ENCODE measurements at places on chromosomes 6 and 20.
A peak's percentile ranks its signal among the peaks of the same experiment; 100 is the strongest.

GRCh38 chr6:88843040-88843439, 120.4 kb downstream of the RNGTT start:
- no peak for DNase-seq

DNA sequence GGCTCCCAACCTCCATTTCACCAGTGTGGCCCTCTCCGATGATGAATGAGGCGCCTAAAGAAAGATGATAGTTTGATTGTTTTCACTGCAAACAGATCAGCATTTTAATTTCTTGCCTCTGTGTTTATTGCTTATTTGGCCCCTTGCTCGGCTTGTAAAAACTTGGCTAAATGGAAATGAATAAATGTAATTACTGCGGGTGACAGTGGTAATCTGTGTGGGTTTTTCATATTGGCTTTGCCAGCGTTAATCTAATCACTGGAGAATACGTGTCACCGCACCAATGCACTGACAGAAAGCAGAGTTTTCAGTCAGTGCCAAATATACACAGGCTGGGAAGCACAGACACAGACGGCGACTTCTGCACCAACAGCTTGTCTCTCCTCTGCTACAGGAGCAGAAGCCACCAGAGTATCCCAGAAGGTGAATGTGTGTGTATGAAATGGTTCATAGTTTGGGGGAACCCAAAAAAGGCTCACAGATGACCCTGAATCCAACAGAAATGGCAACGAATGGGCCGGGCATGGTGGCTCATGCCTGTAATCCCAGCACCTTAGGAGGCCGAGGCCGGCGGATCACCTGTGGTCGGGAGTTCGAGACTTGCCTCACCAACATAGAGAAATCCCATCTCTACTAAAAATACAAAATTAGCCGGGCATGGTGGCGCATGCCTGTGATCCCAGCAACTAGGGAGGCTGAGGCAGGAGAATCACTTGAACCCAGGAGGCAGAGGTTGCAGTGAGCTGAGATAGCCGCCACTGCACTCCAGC, 534.0 kb downstream of the PKHD1 start:
- DNase-seq = no peak

- DNase-seq = no peak
Measured at GRCh38 chr6:168239044-168239773, 80.4 kb downstream of the DACT2 start.

DNA sequence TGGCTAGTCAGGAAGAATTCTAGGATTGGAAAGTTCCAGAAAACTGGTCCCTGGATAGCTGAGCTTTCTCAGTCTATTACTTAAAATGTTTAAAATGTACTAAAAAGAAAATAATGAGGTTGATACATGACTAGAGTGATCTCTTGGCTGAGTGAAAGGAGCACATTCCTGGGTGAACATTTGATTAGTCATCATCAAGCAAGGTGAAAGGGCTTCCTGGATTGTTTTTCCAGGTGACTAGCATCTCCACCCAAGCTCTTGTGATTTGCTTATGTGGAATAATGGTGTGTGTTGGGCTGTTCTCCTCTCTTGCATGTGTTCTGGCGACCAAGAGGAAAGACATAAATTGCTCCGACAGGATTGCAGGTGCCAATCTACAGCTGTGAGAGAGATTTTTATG, 42.9 kb downstream of the PKIB start:
- no peak for DNase-seq

- no peak for DNase-seq
Measured at GRCh38 chr6:126534401-126534800, 194.5 kb downstream of the CENPW start.

DNA sequence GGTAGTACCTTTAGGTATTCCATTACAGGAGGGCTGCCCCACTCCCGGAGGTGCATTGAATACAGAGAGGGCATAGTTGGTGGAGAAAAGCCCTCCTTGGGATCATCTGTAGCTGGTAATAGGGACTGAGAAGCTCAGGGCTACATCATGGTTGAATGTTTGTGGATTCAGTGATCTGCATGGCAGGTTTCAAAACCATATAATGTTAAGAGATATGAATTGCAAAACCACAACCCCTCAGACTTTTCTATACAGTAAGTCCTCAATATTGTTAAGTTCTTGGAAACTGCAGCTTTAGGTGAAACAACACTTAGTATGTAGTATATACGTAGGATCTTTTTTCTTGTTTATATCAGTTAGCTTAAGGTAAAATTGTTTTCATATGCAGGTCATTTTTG, 11.3 kb downstream of the TULP4 start:
- no peak for DNase-seq

DNA sequence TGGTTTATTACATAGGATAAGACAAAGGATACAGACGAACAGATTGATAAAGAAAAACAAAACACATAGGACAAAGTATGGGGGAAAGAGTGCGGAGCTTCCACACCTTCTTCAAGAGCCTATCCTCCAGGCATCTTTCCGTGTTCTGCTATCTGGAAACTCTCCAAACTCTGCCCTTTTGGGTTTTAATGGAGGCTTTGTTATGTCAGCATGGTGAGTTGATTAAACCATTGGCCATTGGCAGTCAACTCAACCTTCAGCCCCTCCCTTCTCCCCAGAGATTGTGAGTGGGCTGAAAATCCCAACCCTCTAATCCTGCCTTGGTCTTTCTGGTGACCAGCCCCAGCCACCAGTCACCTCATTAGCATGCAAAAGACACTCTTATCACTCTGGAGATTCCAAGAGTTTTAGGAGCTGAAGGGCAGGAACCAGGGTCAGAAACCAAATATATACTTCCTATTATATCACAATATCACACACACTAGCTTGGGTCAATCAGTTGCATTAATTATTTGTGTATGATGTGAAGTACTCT, 23.8 kb downstream of the HLA-DOB start:
- no peak for DNase-seq

- DNase-seq = no peak
Measured at GRCh38 chr20:45934046-45934585, 367 bp upstream of the PCIF1 start.

DNA sequence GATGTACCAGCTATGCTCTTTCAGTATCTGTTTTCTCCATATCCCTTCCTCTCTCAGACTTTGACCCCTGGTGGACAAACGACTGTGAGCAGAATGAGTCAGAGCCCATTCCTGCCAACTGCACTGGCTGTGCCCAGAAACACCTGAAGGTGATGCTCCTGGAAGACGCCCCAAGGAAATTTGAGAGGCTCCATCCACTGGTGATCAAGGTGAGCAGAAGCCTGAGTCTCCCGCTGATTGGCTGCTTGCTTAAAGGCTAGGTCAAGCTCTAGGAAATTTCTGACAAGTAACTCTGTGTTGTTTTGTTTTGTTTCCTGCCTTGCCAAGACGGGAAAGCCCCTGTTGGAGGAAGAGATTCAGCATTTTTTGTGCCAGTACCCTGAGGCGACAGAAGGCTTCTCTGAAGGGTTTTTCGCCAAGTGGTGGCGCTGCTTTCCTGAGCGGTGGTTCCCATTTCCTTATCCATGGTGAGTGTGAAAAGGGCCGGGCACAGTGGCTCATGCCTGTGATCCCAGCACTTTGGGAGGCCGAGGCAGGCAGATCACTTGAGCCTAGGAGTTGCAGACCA, 28.6 kb downstream of the C6orf89 start:
- peak; percentile 33 for DNase-seq

DNA sequence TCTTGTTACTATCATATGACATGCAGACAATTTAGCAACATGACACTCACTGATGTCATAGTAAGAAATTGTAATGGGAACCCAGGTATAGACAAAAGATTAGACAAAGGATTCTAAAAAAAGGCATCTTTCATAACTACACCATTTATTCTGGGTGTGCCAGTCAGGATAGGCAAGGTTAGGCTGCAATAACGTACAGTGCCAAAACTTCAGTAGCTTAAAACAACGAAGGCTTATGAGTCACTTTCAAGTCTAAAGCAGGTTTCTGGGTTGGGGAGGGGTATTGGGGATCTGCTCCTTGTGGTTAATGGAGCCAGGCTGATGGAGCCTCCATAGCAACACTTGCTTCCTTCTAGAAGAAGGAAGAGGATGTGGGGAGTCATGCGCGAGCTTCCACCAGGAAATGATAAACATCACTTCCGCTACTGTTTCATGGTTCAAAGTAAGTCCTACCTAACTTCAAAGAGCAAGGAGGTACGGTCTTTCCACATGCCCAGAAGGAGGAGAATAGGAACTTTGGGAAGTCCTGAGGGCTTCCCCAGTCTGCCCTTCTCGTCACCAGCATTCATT, 2.0 kb upstream of the GTSF1L start:
- DNase-seq = peak; percentile 30

- DNase-seq = no peak
Measured at GRCh38 chr6:120279466-120280167, 930.1 kb upstream of the MAN1A1 start.

- no peak for DNase-seq
Measured at GRCh38 chr6:158903801-158904200, 84.6 kb upstream of the EZR start.

DNA sequence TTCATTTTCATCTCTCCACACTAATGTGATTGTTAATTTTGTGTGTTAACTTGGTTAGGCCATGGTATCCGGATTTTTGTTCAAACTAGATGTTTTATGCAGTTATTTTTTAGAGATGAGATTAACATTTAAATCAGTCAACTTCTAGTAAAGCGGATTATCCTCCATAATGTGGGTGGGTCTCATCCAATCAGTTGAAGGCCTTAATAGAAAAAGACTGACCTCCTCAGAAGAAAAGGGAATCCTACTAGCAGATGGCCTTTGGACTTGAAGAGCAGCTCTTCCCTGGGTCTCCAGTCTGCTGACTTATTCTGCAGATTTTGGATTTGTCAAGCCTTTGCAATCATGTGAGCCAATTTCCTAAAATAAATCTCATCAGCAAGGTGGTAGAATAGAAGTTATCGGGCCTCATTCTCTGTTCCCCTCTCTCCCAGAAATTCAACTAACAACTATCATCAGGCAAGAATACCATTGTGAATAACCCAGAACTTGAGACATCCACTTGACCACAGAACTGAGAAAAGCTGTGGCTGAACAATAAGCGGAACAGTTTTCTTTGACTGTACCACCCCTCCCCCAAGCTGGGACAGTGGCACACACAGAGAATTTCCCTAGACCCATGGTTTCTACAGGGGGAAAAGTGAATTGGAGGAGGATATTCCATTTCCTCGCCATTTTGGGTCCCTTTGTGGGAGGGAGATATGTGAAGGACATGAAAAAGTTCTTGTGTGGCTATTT, 323.0 kb downstream of the UTRN start:
- no peak for DNase-seq

- DNase-seq = peak; percentile 91
Measured at GRCh38 chr6:113182370-113183141, 674.6 kb upstream of the MARCKS start.

DNA sequence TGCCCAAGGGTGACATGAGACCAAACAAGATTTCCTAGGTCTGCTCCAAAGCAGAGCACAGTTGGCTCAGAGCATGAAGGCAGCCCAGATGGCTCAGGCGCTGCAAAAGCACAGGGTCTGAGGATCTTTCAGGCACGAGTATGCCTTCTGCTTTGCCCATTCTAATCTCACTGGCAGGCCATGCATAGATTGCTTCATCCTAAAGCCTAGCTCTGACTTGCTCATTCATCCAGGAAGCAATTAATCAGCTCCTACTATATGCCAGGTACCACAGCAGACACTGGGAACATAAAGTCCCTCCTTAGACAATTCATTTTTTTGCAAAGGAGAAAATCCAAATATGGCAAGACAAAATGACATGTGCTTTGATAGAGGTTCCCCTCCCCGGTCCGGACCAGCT, 31.2 kb downstream of the GPLD1 start:
- DNase-seq = no peak

- DNase-seq = peak; percentile 89
Measured at GRCh38 chr6:127518710-127519468, at the start of gene MTCL3. Gene MTCL3, minus strand, starts transcription at chr6:127519335.

DNA sequence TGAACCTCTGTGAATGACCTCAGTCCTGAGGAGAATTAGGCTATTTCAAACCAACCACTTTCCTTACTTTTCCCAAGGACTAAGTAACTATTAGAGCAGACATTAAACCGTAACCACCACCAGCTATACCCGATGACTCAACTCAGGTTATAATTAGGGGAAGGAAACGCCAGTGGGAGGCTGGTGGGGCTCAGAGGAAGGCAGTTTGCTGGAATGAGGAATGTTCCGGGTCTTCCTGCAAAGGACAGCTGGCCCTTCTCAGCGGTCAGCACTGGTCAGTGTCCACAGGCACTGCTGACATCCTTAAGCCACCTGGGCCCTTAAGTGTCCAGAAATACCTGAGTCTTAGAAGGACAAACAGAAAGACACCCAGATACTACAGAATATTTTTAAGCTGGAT, 515.2 kb downstream of the MAFB start:
- peak; percentile 38 for DNase-seq

DNA sequence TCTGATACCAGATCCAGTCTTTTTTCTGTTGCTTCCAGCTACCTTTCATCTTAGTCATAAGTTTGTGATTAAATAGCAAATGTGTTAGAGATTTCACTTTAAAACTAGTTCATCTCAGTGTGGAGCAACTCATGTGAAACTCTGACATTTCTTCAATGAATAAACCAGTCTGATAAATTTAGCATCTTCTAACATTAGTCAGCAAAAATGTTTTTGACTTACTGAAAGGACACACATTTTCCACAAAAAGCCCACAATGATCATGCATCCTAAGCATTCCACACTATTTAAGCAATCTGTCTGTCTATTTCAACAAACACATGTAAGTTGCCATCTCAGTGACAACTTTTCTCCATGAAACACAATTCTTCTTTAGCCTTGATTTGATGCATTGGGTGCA, 222.2 kb upstream of the SLC35B3 start:
- DNase-seq = no peak

DNA sequence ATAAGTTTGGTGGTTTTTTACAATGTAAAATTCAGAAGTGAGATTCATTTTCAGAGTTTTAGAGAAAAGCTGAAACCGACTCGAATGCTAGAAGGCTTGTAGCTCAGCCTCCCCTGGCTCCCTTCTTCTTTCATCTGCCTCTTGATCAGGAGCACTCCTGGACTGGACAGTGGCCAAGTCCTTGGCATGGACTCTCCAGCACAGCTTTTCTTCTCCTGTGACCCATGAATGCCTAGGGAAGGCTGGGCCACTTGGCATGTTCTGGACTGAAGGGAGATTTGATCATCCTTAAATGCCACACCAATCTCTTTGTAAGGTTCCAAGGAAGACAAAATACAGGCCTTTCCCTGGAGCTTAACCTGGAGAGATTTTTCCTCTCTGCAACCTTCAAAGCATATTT, 384.0 kb upstream of the SASH1 start:
- DNase-seq = no peak

GRCh38 chr6:42450477-42451332, 1.0 kb downstream of the TRERF1 start:
- no peak for DNase-seq

GRCh38 chr6:44423306-44423705, 35.8 kb downstream of the CDC5L start:
- no peak for DNase-seq

GRCh38 chr6:21360336-21360735, 233.2 kb upstream of the SOX4 start:
- no peak for DNase-seq

GRCh38 chr6:65259059-65259458, 448.0 kb downstream of the EYS start:
- DNase-seq = peak; percentile 2

DNA sequence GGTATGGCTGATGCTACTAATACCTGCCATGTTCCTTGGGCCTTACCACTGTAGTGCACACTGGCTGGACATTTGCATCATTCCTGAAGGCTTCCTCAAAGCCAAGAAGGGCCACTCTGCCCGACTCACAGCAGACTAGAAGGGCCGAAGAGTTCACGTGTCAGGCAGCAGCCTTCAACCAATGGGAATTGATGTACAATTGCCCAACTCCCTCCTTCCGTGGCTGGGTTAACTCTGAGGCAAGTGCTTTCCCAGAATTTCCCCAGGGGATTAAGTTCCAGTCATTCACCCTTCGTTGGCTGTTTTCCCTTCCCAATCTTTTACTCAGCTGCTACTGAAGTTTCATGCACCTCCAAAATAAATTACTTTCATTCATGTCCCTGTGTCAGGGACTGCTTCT, 29.8 kb downstream of the PSMB9 start:
- no peak for DNase-seq
